ENCODE measurements at places on chromosomes 12 and 14. TPM values are rescaled to one million over a fixed set of nuclear protein-coding genes. Genes with fewer than 3 reads are reported as not detected.

The SAMD4A gene
- 20.2 TPM for total RNA-seq

The E2F7 gene
- total RNA-seq, result 32.6 TPM

The RBP5 gene
- 0.12 TPM for total RNA-seq

The PIWIL1 gene
- total RNA-seq, result not detected

The PTCSC3 gene
- not detected for total RNA-seq

The INHBC gene
- not detected for total RNA-seq

The CLEC1B gene
- total RNA-seq, result not detected

The PPP4R4 gene
- total RNA-seq, result 3.2 TPM

The KIF5A gene
- total RNA-seq, result 0.50 TPM

The HPD gene
- 0.12 TPM for total RNA-seq

The ANO4 gene
- 5.9 TPM for total RNA-seq

The TUNAR gene
- not detected for total RNA-seq

The KRT6C gene
- not detected for total RNA-seq

The CCDC38 gene
- total RNA-seq, result not detected

The GYS2 gene
- not detected for total RNA-seq

The AKAP5 gene
- 0.44 TPM for total RNA-seq

The C1S gene
- 248 TPM for total RNA-seq

The KCNJ8 gene
- 15.5 TPM for total RNA-seq

The RPGRIP1 gene
- total RNA-seq, result not detected

The TAS2R7 gene
- total RNA-seq, result not detected

The FKBP11 gene
- total RNA-seq, result 23.0 TPM

The NAV3 gene
- total RNA-seq, result 126 TPM

The ACVRL1 gene
- total RNA-seq, result 12.5 TPM

The ULK1 gene
- 14.2 TPM for total RNA-seq

The SMOC1 gene
- not detected for total RNA-seq

The PUS7L gene
- total RNA-seq, result 24.9 TPM

The GLS2 gene
- total RNA-seq, result 0.22 TPM

The AICDA gene
- not detected for total RNA-seq

The FLVCR2 gene
- 1.8 TPM for total RNA-seq

The ALDH1L2 gene
- 62.8 TPM for total RNA-seq

The UBE3B gene
- 52.2 TPM for total RNA-seq

The KCNMB4 gene
- 1.00 TPM for total RNA-seq

The OR4E2 gene
- 0.12 TPM for total RNA-seq

The AMDHD1 gene
- 0.12 TPM for total RNA-seq

The NID2 gene
- 133 TPM for total RNA-seq

The CCDC177 gene
- under 0.01 TPM for total RNA-seq

The SLC22A17 gene
- total RNA-seq, result 8.1 TPM

The EID3 gene
- total RNA-seq, result 21.5 TPM

The SCYL2 gene
- 45.7 TPM for total RNA-seq

The ZC2HC1C gene
- total RNA-seq, result 1.8 TPM

The CORO1C gene
- 489 TPM for total RNA-seq

The INSM2 gene
- total RNA-seq, result not detected
